ENCODE measurements at places on chromosomes 1 and 21.

GRCh38 chr21:33541105-33541711, 709 bp downstream of the GART start:
- no peak for DNase-seq

DNA sequence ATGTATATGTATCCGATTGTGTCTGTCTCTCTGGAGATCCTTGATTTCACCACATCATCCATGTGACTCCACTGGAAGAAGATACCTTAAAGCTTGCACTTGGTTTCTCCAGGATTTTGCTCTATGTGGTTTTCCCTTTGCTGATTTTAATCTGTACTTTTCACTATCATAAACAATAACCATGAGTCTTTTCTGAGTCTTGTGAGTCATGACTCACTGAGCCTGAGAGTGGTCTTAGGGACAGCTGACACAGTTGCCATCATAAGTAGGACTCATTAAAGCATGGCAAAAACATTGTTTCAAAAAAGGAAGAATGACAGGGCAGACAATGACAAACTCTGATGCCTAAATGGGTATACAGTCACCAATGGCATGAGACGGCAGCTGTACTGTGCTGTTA, 226.2 kb downstream of the AKT3 start:
- no peak for DNase-seq

GRCh38 chr21:45277101-45278045, 10.3 kb downstream of the POFUT2 start:
- DNase-seq = no peak

GRCh38 chr1:55670331-55671082, 455.3 kb upstream of the USP24 start:
- no peak for DNase-seq

GRCh38 chr1:20476265-20477038, 9.6 kb downstream of the CAMK2N1 start:
- no peak for DNase-seq

DNA sequence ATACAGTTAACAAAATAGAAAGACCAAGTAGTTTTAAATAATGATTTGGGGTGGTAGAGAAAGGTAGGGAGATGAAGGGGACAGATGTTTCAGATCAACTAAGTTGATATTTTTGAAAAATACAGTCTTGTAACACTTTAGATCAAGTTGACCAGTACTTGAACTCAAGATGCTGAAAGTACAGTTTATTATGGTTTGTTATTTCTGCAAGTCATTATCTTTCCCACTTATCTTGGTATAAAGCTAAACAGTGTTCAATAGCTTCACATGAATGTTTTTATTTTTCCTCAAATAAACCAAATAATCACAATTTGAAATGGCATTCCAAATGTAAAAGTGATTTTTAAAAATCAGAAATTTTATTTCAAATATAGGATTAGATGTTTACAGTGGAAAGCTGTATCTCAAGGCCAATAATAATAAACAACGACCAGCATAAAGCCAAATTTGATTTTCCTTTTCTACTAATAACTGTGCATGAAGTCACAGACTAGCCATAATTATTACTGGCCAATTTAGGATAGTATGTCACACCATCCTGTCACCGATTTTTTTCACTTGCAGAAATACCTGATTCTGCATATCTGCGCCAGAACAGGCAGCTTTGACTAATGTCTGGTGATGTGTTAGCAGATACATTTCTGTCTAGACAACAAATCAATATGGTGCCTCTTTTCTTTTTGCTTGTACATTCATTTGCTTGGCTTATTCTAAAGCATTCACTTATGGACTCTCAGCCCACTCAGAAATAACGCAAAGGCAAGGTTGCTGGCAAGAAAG, 320.2 kb downstream of the TM2D1 start:
- DNase-seq = no peak

DNA sequence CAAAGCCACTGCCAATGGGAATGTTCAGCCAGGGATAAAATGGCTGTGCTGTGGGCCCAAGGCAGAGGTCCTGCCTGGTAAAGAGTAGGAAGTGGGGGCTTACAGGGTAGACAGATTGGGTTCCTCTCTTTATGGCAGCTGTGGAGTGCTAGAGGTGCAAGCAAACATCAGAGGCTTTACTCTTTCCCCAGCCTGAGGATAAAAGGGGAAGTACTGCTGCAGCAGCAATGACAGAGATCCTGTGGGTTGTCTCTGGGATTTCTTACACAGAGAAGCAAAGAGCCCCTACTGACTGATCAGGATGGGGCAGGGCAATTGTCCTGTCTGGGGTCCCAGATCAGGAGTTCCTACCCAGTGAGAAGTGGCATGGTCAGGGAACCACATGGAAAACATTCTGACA, 54.2 kb downstream of the DRAM2 start:
- DNase-seq = no peak

GRCh38 chr21:38520511-38520910, 22.2 kb upstream of the ERG start:
- no peak for DNase-seq

- DNase-seq = no peak
Measured at GRCh38 chr1:90782046-90782445, 64.9 kb upstream of the BARHL2 start.

GRCh38 chr1:231487019-231487418, 41.5 kb upstream of the TSNAX start:
- DNase-seq = no peak

GRCh38 chr1:24864370-24864777, 65.7 kb downstream of the RUNX3 start:
- no peak for DNase-seq

DNA sequence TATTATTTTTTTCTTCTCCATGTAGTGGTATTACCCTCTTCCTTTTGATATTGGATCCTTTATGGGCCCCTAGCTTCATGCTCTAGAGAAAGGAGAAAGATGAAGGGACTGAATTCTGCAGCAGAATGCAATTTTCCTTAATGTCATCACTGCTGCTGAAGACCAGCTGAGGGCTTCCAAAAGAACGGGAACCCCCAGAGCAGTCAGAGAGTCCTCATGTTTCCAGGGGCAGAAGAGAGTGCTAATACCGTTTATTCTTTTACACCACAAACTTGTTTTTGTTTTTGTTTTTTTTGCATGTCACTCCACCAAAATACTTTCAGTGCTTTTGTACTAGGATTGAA, 21.1 kb upstream of the TBX15 start:
- DNase-seq = no peak

GRCh38 chr1:203906932-203907331, 45.5 kb downstream of the SNRPE start:
- DNase-seq = no peak

- DNase-seq = no peak
Measured at GRCh38 chr1:235892202-235892601, 25.5 kb upstream of the LYST start.

Data from activated naive CD4-positive, alpha-beta T cell (primary cell).